ENCODE measurements at places on chromosomes 1 and 21.

DNA sequence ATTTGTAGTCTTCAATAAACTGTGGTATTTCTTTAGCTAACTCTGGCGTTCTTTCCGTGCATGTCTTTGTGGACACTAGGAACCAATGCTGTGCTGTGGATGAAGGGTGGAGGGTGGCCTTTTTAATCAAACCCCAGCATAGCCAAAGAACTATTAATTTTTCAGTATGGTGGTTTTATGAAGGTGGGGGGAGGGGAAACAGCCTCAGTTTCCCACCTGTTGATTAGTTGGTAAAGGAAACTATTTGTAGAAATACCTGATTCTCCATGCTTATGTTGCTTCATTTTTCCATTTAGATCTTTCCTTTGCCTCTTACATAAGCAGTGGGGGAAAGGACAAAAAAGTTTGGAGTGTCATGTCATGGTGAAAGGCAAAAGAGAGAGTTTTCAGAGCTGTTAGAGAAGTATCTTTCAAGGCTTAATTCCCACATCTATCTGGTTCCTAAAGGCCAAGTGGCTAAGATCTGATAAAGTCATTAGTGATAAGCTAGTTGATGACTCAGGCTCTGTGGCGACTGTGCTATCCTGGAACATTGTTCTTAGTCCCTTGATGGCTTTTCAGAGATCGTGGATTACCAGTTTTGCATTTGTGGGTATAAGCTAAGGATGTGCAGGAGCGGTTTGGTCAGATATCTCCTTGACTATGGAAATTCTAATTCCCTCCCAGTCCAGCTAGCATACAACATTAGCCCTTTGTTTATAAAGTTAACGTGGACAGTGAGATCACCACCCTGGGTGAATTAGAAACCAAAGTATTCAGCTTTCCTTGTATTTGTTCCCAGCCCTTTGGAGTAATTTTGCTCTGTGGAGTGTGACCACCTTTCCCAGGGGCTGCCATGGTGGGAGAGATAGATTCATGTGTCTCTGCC, 8.7 kb upstream of the HAX1 start:
- DNase-seq, result no peak

- DNase-seq, result no peak
Observed at GRCh38 chr1:245694753-245695195, 540.0 kb downstream of the KIF26B start.

DNA sequence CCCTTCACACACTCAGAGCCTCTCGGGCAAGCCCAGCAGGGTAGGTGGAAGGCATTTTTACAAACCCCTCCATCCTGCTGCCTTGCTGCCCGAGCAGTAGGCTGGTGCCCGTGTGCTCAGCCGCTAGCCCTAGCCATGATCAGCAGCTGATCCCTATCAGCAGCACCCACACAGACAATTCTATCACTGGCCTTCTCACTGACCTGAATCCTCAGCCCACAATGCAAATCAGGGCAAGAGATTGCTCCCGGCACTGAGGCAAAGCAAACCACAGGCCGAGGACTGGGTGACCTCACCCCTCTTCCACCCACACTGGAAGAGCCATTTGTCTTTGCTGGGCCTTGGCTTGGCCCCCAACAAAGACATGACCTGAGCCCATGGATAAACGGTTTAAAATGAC, 895 bp upstream of the PDZK1 start:
- DNase-seq, result no peak

GRCh38 chr1:114502080-114502479, 8.9 kb downstream of the TRIM33 start:
- DNase-seq, result no peak

DNA sequence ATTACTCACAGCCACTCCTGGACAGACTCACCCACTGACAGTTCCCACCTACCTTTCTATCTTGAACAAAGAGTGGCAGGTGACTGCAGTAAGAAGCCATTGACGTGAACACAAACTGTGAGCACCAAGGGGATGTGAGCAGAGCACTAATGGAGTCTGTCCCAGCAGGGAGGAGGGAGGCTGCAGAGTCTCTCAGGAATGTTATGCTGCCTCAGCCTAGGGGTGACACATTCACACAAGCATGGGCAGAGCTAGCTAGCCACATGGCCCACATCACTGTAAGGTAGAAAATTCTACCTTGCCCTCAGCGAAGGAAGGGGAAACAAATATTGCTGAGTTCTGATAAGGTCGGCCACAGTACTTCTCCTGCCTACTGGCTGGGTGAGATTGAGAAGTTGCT, 56.8 kb upstream of the PTGFRN start:
- DNase-seq, result no peak

- no peak for DNase-seq
Observed at GRCh38 chr1:229480495-229480894, 27.6 kb downstream of the NUP133 start.

- no peak for DNase-seq
Observed at GRCh38 chr1:232767305-232768074, 37.7 kb upstream of the MAP10 start.

GRCh38 chr1:181317261-181317930, 165.9 kb upstream of the CACNA1E start:
- DNase-seq, result no peak

- DNase-seq, result no peak
Observed at GRCh38 chr1:44707959-44708831, 22.8 kb downstream of the RNU5D-1 start.

All from HuH-7.5 (cell line).